ENCODE measurements at places on chromosomes 1 and 21.

DNA sequence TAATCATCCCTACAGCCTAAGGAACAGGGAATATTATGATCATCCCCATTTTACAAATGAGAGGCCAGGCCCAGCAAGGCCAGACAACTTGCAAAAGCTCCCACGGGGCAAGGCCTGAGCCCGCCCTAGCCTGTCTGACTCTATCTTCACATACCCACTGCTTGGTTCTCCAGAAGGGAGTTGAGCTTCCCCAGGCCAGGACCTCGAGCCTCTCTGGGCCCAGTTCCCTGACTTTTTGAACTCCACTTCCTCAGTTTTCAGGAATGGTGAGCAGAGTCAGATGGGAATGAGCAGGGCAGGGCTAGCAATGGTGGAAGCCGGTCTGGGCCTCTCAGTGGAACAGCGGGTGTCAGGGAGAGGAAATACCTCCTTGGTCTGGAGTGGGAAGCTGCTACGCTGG is 39.3 kb downstream of the CACNA1S start:
- no peak for DNase-seq

GRCh38 chr1:30138891-30139290 is 584.5 kb downstream of the MATN1 start:
- no peak for DNase-seq

DNA sequence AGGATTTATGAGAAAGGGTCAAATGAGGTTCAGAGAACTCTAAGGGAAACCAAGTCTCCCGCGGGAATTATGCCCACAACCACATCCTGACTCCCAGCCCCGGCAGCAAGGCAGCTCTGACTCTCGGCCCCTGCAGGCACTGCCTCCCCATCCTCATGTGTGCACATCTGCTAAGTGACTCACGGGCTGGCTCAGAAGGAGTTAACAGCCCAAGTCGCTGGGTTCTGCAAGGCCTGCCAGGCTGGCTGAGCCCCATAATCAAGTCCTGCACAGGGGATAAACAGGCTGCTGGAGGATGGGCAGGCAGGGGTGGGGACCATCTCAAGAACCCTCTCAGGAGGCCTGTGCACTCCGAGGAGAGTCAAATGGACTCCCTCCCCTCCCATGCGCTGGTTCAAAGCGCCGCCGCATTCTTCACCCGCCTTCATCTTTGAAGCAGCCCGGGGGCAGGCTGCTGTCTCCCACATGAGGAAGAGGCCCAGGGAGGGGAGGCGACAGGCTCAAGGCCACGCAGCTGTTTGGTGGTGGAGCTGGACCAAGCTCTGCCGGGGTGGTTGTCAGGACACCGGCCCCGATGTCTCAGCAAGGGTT is 344.3 kb downstream of the MATN1 start:
- DNase-seq, result no peak

DNA sequence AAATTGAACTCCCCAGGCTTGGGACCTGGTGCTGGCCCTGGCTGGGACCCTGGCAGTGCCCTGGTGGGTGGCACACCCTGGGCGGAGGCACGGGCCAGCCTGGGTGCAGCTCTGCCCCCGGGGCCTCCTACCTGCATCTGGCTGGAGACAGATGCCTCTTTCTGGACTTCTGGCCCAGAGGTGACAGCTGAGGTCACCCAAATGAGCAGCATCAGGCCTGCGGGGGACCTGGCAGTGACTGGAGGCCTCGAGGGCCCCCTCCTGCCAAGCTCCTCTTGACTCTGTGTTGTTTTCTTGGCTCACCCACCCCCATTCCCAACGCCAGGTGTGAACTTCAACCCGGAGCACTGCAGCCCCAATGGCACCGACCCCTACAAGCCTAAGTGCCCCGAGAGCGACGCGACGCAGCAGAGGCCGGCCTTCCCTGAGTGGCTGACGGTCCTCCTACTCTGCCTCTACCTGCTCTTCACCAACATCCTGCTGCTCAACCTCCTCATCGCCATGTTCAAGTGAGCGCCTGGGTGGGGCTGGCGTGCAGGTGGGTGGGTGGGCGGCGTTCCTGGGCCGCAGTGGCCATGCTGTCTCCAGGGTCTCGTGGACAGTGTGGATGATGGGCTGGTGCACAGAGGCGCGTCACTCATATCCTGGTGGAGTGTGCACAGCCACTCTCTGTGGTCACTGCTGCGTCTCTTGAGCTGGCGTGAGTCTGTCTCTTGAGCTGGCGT is 41.6 kb upstream of the LRRC3 start:
- no peak for DNase-seq

GRCh38 chr1:70727886-70728489 is 316.9 kb downstream of the CTH start:
- DNase-seq, result no peak

DNA sequence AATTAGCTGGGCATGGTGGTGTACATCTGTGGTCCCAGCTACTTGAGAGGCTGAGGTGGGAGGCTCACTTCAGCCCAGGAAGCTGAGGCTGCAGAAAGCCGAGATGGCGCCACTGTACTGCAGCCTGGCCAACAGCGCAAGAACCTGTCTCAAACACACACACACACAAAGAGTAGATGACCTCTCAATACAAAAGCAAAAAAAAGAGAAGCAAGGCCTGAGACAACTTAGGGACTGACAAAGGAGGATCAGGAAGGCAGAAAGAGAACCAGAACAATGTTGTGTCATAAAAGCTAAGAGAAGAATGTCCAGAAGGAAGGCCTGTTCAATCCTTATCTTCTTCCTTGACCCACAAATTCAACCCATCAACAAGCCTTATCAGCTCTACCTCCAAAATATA is 18.5 kb downstream of the WASF2 start:
- DNase-seq, result no peak

- no peak for DNase-seq
These were observed 51.7 kb downstream of the SLC16A1 start for GRCh38 chr1:112904071-112904830.

DNA sequence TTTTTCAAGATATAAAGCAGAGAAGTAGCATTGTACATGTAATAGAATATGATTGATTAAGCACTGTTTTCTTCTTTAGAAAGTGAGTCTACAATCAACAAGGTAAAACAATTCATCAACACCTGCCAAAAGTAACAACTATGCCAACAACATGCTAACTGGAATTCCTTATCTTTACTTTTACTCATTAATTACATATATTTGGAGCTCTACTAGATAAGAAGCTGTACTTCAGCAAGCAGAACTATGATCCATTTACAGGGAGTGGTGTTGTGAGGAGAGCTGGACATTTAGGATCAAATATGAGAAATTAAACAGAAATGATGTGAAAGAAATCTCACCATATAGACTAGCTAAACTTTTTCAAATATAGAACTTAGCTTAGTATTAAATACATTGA is 51.0 kb downstream of the RGS2 start:
- no peak for DNase-seq

GRCh38 chr1:60867782-60868181 is 214.6 kb upstream of the NFIA start:
- no peak for DNase-seq

DNA sequence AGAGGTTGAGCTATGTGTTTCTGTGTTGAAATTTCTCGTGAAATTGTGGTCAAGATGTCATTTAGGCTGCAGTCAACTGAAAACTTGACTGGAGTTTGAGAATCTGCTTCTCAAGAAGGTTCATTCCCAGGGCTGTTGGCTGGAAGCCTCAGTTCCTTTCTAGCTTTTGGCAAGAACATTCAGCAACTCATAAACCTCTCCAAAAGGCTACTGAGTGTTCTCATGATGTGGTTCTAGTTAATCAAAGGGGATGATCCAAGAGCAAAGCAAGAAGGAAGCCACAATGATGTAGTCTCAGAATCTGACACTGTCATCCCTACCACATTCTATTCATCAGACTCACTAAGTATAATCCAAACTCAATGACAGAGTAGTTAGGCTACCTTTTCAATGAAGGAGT is 66.6 kb downstream of the SPATA6 start:
- no peak for DNase-seq

GRCh38 chr1:235106457-235106856 is 22.2 kb downstream of the TOMM20 start:
- DNase-seq, result no peak

DNA sequence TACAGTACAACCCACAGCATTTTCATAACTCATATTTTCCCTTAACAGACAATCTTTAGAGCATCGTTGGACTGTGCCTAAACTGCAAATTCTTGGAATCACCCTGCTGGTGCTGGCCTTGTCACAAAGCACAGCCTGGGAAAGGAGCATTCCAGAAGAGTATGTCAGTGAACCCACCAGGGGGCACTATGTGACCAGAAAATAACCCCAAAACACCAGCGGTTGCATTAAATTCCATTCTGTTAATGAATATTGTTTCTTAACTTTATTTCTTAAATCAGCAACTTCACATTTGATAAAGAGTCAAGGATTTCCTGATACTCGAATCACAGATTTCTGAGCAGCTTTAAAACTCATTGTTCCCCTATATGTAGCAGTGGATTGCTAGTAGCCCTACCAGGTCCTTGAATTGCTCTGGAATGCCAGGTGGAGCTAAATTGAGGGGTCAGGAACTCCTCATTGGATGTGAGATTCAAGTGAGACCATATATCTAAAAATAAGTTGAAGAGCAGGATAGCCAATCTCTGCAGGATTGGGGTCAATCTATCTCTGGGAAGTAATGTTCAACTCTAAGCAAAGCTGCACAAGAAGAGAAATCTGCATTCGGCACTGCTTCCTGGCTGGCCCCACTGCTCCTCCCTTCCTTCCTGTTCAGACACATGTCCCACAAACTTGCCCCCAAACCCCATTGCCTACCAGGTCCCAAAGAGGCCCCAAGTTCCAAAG is 12.7 kb upstream of the RAB4A start:
- no peak for DNase-seq

DNA sequence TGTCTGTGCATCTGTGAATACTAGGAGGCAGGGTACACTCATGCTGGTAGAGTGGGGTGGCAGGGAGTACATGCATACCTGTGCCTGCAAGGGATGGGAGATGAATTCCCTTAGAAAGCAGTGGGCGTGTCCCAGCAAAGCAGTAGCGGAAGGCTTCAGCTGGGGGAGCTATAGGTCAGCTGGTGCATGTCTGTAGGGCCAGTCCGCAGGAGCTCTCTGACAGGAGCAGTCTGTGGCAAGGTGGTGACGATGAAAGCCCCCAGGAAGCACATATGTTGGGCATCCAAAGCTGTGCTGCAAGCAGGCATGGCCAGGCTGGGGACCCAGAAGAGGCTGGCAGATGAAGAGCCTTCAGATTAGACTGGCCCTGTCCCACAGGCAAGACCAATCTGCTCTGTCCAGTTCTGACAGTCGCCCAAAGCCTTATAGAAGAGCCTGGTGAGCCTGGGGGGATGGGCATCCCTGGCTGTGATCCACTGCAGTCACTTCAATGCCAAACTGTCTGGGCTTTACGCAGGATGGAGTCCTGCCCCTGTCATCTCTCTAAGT is 1.8 kb upstream of the OR2M4 start:
- no peak for DNase-seq

DNA sequence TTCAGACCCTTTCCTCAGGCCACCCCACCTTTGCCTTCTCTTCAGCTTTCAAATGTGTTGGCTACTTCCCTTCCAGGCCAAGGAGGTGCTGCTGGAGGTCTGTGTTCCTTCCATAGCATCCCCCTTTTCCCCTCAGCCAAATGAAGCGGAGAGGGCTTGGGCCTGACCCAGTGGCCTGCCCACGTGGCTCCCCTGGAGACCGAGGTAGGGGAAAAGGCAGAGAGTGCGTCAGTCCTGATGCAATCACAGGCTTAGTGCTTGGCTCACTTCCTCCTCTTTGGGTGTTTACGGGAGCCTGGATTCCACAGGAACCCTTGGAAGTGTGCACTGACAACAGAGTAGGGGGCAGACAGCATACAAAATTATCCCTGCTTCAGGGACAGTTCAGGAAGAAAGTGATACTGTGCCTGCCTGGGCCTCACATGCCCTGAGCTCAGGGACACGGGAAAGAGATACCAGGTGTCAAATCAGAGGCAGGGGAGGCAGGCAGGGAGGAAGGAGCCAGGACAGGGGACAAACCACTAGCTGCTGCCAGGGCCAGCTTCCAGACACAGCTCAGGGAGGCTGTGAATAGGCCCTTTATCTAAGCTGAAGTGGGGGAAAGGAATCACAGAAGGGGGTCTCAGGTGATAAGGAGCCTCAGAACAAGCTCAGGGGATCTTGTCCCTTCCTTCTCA is 16.6 kb upstream of the PTP4A2 start:
- peak; percentile 47 for DNase-seq

Data from thoracic aorta (tissue), 2 donors.